ENCODE measurements at places on chromosomes 3 and 15. TPM values are rescaled to one million over a fixed set of nuclear protein-coding genes. Genes with fewer than 3 reads are reported as not detected.
A peak's percentile ranks its signal among the peaks of the same experiment; 100 is the strongest.

DNA sequence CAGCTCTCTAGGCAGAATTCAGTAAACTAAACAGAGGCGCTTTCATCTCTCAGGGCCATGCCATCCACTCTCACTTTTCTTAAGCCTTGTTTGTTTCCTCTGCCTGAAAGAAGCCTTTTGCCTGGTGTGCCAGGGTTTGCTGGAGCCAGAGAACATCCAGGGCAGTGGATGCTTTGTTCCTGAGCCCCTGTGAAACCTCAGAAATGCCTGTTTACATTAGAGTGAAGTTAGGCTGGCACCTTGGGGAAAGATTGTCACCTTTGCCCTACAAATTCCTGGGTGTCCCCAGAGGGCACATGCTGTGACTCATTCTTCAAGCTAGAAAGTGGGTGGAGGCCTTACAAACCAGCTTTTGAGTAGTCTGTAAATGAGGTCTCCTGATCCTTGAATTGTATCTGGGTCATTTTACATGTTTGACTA is 10.7 kb upstream of the TRAK1 start:
- H3K4me3 ChIP-seq, result no peak overlapping the region
- peaks cover 16% of the 10 kb centered on the region for H3K4me1 ChIP-seq
- peak overlapping the region; percentile 50 for H3K27ac ChIP-seq
- H3K36me3 ChIP-seq, result no peaks in the 10 kb centered on the region
- no peak for DNase-seq
- no peaks in the 10 kb centered on the region for H3K27me3 ChIP-seq

PRSS50 gene
- total RNA-seq, result 1.9 TPM

GRCh38 chr3:94525043-94525442 is 462.2 kb downstream of the NSUN3 start:
- peak; percentile 61 for DNase-seq
- no peaks in the 10 kb centered on the region for H3K36me3 ChIP-seq
- H3K4me3 ChIP-seq, result no peak overlapping the region
- H3K4me1 ChIP-seq, result no peaks in the 10 kb centered on the region
- no peak overlapping the region for H3K27ac ChIP-seq

GRCh38 chr3:139103484-139103883 is 58.8 kb upstream of the PRR23C start:
- no peaks in the 10 kb centered on the region for H3K36me3 ChIP-seq
- H3K4me1 ChIP-seq, result peaks cover 7% of the 10 kb centered on the region
- H3K27me3 ChIP-seq, result no peaks in the 10 kb centered on the region
- no peak overlapping the region for H3K27ac ChIP-seq
- H3K4me3 ChIP-seq, result no peak overlapping the region
- DNase-seq, result no peak

DNA sequence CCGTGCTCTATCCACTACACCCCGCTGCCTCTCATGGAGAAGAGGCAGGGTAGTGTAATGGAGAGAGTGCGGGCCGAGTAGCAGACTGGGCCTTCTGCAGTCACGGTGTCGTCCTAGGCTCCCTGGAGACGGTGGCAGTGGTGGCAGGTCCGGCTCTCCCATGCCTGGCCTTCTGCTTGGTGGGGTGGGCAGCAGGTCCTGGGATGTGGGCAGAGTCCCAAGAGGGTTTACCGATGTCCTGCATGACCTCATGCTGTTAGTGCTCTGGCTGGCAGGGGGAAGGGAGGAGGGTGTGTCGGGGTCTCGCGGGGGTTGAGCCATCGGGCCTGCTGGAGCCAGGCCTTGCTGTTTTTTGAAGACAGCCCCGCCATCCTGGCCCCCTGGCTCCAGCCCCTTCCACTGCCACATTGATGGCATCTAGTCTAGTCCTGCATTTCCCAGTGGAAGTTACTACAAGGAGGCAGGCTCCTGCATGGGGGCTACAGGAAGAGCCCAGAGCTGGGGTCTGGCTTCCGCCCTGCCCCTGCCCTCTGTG is 73.6 kb upstream of the SEC13 start:
- H3K4me3 ChIP-seq, result no peak overlapping the region
- no peaks in the 10 kb centered on the region for H3K27me3 ChIP-seq
- DNase-seq, result no peak
- H3K27ac ChIP-seq, result no peak overlapping the region
- H3K36me3 ChIP-seq, result no peaks in the 10 kb centered on the region

DET1 gene
- 21.3 TPM for total RNA-seq
